Foreskin keratinocyte (primary cell): ENCODE measurements at places on chromosomes 5 and 9. TPM values are rescaled to one million over a fixed set of nuclear protein-coding genes. Genes with fewer than 3 reads are reported as not detected.
A peak's percentile ranks its signal among the peaks of the same experiment; 100 is the strongest.

- peak; percentile 6 for DNase-seq
Measured at GRCh38 chr9:15211160-15211814, 95.7 kb downstream of the TTC39B start.

GRCh38 chr5:172008111-172008455 lies 1.6 kb upstream of the FBXW11 start:
- no peak for DNase-seq

GRCh38 chr5:11390291-11390767 lies 513.9 kb downstream of the CTNND2 start:
- DNase-seq: peak; percentile 9

- no peak for DNase-seq
Measured at GRCh38 chr9:107989544-107989943, 500.0 kb upstream of the KLF4 start.

GRCh38 chr5:133029416-133029815 lies 3.1 kb upstream of the ZCCHC10 start:
- DNase-seq: no peak

DNA sequence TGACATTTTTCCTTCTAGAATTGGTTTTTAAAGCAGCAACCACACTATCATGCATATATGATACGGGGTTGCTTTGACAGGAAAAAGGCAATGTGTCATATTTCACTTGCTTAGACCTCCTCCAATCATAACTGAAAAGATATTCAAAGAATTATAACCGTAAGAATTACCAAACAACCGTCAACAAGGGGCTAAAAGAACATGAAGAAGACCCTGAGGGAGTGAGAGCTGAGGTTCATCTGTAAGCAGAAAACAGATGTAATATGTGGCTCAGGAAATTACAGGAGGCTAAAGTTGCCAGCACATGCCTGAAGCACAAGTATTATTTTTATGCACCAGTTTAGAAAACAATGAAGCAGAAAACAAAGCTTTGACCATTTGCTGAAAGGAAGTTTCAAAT lies 78.9 kb downstream of the APBA1 start:
- DNase-seq: no peak

DNA sequence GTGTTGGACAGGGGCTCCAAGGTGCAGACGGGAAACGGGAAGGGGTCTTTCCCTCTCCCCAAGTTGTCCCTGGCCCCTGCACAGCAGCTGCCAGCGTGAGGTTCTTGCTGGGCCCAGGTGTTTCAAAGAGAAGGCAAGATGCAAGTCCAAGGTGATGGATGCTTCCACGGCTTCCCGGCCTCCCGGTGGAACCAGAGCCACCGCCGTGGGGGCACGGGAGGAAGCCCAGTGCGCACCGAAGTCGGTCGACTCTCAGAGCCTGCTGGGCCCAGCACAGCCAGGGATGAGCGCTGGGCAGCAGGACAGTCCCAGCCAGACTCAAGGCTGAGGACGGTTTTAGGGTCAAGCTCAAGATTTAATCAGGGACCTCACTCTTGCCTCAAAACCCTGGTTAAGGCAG lies 25.2 kb upstream of the BARHL1 start:
- no peak for DNase-seq

Gene CCL28
- polyA plus RNA-seq: 1.1 and 1.3 TPM in 2 replicates

Gene CARD9
- polyA plus RNA-seq: 0.17 and 0.32 TPM in 2 replicates

Gene PCSK5
- 0.29 and 0.48 TPM in 2 replicates for polyA plus RNA-seq

Gene ST6GALNAC4
- 19.9 and 21.3 TPM in 2 replicates for polyA plus RNA-seq

Gene PDCD1LG2
- 9.2 and 10.8 TPM in 2 replicates for polyA plus RNA-seq
